ENCODE measurements at places on chromosomes 1 and 21. TPM values are rescaled to one million over a fixed set of nuclear protein-coding genes. Genes with fewer than 3 reads are reported as not detected.

GRCh38 chr1:176880955-176881595 is 283.4 kb downstream of the ASTN1 start:
- H3K27ac ChIP-seq = no peak overlapping the region
- H3K36me3 ChIP-seq = no peaks in the 10 kb centered on the region
- no peak for DNase-seq
- H3K27me3 ChIP-seq = no peaks in the 10 kb centered on the region

- H3K36me3 ChIP-seq = peaks cover 61% of the 10 kb centered on the region
- no peak overlapping the region for H3K4me3 ChIP-seq
- no peaks in the 10 kb centered on the region for H3K27me3 ChIP-seq
- DNase-seq = no peak
Measured at GRCh38 chr1:12327566-12327965, 97.7 kb downstream of the VPS13D start.

DNA sequence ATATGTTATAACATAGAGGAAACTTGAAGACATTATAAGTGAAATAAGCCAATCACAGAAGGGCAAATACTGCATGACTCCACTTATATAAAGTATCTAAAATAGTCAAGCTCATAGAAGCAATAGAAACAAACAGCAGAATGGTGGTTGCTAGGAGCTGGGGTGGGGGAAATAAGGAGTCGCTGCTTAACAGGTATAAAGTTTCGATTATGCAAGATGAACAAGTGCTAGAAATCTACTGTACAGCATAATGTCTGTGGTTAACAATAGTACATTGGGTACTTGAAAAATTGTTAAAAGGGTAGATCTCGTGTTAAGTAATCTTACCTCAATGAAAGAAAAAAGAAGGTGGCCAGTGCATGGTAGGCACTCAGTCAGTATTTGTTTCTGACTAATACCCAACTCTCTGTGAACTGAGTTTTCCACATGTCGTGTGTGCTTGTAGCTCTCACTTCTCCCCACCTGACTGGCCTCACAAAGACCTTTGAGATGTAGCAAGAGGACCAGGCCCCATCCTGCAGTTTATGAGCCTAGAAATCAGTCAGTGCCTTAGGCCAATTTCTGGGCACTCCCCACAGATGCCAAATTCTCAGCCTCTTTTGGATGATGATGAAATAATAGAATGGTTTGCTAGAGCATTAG is 14.7 kb upstream of the SPRR5 start:
- H3K27me3 ChIP-seq = no peaks in the 10 kb centered on the region
- no peak overlapping the region for H3K27ac ChIP-seq
- no peaks in the 10 kb centered on the region for H3K4me1 ChIP-seq
- H3K4me3 ChIP-seq = no peak overlapping the region

- H3K27me3 ChIP-seq = no peaks in the 10 kb centered on the region
- peaks cover 16% of the 10 kb centered on the region for H3K4me1 ChIP-seq
- DNase-seq = no peak
- H3K36me3 ChIP-seq = no peaks in the 10 kb centered on the region
- no peak overlapping the region for H3K27ac ChIP-seq
- no peak overlapping the region for H3K4me3 ChIP-seq
Measured at GRCh38 chr1:234909851-234910250, 218.8 kb downstream of the TOMM20 start.

DNA sequence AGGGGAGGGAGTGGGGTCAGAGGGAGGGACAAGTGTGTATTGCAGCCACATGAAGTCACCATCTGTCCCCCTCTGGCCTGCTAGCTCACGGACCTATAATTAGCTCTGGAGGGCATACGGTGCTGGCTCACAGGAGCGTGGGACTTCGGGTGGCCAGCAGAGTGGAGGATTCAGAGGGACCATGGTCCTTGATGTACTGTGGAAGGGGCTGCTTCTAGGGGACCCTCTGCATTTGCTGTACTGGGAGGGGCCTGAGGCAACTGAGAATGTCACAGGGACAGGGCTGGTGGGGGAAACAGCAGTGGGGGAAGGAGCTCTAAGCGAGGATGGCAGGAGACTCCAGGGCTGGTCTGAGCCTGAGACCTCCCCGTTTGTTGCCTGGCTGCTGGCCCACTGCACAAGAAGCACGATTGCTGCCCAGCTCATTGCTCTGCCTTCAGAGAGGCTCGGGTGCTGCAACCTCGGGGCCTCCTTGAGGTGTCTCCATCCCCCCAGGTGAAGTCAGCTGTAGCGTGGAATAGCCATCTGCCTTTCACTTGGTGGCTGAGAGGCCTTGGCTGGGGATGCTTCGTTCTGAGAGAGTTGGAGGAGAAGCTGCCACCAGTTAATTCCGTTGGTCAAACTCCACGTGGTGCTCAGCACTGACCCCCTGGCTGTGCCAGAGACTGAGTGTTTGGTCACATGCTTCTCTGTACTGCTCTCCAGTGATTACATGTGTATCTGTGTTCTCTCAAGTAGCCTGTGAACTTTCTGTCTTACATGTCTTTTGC is 2.7 kb downstream of the PPFIA4 start:
- H3K4me1 ChIP-seq = peaks cover 23% of the 10 kb centered on the region
- peak overlapping the region; percentile 61 for H3K27ac ChIP-seq
- H3K36me3 ChIP-seq = no peaks in the 10 kb centered on the region
- H3K27me3 ChIP-seq = no peaks in the 10 kb centered on the region
- no peak for DNase-seq
- H3K4me3 ChIP-seq = no peak overlapping the region

GRCh38 chr1:197671140-197671539 is 104.1 kb downstream of the DENND1B start:
- H3K4me1 ChIP-seq = peaks cover 8% of the 10 kb centered on the region
- no peaks in the 10 kb centered on the region for H3K27me3 ChIP-seq
- no peak overlapping the region for H3K4me3 ChIP-seq
- DNase-seq = no peak

DNA sequence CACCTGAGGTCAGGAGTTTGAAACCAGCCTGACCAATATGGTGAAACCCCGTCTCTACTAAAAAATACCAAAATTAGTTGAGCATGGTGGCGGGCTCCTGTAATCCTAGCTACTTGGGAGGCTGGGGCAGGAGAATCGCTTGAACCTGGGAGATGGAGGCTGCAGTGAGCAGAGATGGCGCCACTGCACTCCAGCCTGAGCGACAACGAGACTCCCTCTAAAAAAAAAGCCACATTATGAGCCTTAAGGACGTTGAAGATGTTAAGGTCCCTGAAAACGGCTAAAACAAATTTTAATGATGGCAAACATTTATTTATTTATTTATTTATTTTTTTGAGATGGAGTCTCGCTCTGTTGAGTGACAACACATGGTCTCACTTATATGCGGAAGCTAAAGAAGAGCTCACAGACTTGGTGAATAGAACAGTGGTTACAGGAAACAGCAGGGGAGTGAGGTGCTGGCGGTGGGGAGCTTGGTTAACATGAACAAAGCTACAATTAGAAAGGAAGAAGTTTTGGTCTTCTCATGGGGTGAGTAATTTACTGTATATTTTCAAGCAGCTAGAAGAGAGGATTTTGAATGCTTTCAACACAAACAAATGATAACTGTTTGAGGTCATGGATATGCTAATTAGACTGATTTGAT is 47.1 kb downstream of the TCP10L start:
- H3K4me3 ChIP-seq = no peak overlapping the region
- H3K27me3 ChIP-seq = no peaks in the 10 kb centered on the region
- DNase-seq = no peak

- H3K27ac ChIP-seq = no peak overlapping the region
- H3K27me3 ChIP-seq = no peaks in the 10 kb centered on the region
- H3K36me3 ChIP-seq = no peaks in the 10 kb centered on the region
- H3K4me1 ChIP-seq = no peaks in the 10 kb centered on the region
- no peak overlapping the region for H3K4me3 ChIP-seq
Measured at GRCh38 chr1:154883919-154884868, 14.1 kb upstream of the KCNN3 start.

RIPPLY3 gene
- total RNA-seq = not detected

SELENBP1 gene
- 30.9 TPM for total RNA-seq

WNT4 gene
- total RNA-seq = 5.2 TPM

RIMS3 gene
- total RNA-seq = 4.7 TPM

RUNX3 gene
- total RNA-seq = 4.2 TPM
